H9 (cell line): ENCODE measurements at places on chromosomes 2 and 18.

DNA sequence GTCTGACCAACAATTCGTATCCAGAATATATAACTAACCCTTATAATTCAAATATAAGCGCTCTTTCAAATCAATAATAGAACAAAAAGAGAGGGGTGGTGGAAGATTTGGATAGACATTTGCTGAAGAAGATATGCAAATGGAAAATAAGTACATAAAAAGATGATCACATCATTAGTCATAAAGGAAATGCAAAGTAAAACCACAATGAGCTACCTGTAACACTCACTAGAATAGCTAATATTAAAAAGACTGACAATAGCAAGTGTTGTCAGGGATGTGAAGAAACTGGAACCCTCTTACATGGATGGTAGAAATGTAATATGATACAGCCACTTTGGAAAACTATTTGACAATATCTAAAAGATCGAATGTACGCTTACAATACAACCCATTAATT, 84.9 kb upstream of the MRPS9 start:
- no peak for DNase-seq

GRCh38 chr2:151165105-151165684, 96.5 kb downstream of the RBM43 start:
- no peak for DNase-seq

DNA sequence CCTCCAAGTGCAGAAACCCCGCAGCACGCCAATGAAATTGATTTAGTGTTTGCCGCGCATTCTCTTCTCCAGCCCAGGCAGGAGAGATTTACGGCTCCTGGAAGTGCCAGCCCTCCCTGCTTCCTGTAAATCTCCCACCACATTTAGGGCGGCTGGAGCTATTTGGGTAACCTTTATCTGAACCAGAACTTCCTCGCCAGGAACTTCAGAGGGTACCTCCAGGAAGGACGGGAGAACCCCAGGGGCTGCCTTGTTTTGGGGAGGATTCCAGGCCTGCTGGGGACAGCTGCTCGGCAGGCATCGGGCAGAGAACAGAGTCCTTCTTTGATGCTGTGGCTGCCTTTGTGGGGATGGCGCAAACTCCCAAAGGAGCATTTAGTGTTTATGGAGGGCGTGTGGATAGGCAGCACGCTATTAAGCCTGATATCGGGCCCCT, 122.0 kb upstream of the MYCN start:
- DNase-seq: no peak

DNA sequence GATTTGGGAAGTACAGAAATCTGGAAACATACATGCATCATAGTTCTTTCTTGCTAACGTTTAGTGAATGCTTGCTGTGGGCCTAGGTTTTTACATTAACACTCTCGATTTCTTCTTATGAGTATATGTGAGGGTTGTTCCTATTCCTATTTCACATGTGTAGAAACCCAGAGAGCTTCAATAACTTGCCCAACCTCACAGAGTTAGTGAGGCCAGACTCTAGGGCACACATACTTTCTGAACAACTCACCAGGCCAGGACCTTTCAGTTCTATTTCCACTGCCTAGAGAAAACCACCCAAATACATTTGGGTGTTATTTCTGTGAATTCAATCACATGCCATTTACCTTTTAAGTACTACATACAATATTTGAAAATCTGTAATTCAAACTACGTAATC, 8.2 kb upstream of the KCTD1 start:
- no peak for DNase-seq

GRCh38 chr2:182767578-182767977, 51.5 kb downstream of the DNAJC10 start:
- peak; percentile 28 for DNase-seq

DNA sequence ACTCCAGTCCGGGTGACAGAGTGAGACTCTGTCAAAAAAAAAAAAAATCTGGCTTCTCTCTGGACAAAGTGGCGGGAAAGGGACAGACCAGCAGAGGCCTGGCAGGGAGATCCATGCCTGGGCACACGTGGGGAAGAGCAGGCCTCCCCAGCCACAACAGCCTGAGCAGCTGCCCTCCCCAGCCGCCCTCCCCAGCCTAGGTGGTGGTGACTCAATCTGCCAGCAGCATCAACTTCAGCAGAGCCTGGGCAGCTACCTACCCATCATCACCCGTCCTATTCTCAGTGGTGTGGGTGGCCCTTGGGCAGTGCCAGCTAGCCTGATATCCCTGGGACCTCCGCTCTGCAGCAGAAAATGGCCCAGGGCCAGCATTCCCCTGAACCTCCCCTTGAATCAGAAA, 612.4 kb downstream of the FBXO15 start:
- DNase-seq: no peak

GRCh38 chr2:191297033-191297432, 51.8 kb downstream of the MYO1B start:
- no peak for DNase-seq

DNA sequence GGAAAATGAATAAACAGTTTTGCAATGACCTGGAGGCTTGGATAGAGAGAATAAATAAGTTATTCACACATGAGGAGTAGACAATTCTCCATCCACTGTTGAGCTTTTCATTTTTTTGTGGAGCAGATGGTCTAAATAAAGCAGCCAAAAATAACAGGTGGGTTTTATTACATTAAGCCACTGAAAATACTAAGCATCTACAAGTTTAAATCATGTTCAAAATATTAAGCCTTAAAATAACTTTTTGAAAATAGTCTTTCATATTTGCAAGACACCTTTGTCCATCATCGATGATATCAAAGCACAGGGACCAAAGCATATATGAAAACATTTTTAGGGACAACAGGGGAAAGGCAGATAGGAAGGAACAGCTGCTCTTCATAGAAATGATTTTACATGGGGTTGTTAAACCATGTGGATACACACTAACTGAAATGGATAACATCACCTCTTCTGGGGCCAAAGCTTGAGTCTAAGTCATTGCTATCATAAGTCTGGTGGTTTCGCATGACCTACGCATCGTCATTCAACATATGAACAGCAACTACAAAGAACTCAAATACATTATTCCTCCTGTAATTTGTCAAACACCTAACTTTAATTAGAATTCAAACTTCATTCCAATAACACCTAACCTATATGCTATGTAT, 197.6 kb upstream of the CHST9 start:
- no peak for DNase-seq

- DNase-seq: no peak
Observed at GRCh38 chr18:26454192-26454591, 94.2 kb downstream of the KCTD1 start.

GRCh38 chr2:90207454-90208058, 1516.1 kb downstream of the RPIA start:
- no peak for DNase-seq

DNA sequence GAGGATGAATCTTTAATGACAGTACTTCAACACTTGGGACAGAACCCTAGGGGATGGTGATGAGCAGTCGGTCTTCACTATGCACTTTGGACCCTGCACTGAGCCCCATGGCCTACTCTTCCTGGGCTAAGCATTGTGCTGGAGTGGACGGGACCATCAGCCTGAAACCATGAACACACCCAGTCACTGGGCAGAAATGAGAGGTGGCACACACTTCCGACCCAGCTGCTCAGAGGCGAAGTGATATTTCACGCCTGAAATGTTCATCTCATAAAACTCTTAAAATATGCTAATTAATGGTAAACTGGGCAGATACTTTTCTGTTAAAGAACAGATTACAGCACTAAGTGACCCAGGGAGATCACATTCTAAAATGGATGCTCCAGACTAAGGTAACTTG, 150.3 kb upstream of the NDUFV2 start:
- no peak for DNase-seq

DNA sequence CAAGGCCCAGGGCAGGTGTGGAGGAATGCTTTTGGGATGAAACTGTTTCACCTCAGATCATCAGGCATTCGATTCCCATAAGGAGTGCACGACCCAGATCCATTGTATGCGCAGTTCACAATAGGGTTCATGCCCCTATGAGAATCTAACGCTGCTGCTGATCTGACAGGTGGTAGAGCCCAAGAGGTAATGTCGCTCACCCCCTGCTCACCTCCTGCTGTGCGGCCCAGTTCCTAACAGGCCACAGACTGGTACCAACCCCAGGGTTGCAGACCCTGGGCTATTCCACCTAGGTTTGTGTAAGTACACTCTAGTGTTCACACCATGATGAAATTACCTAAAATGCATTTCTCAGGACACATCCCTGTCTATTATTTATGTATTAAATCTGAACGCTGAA, 72.5 kb downstream of the COPS8 start:
- no peak for DNase-seq

DNA sequence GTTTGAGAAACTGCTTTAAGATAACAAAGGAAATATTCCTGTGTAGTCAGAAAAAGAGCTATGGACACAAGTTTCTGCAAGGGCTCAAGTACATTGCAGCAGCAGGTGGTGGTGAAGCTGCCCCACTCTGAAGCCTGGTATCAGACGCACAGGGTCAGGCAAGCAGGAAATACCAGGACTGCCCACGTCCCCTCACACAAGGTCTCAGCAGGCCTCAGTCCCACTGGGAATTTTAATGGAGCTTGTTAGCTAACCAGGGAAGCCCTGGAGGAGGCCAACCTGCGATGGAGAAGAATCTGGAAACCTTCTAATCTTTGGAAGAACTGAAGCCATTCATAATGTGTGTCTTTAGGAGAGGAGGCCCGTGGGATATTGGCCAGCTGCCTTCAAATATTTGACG, 168.3 kb downstream of the UXS1 start:
- no peak for DNase-seq

DNA sequence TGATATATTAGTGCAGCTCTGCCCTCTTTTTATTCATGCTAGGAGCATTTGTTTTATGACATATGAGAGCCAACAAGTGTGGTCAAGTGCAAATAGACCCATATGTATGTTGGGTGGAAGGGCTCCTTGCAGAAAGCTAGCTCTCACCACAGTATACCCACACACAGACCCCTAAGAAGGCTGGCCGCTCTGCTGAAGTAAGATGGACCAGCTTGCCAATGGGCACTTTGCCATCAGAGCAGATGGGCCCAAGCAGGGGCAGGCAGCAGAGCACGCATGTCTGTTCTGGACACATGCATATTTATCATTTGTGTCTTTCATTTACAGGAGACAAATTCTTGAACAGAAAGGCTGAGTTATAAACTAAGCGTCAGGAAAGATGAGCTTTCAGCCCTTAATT, 187.5 kb upstream of the DTNA start:
- no peak for DNase-seq

GRCh38 chr2:98399140-98399539, 45.5 kb upstream of the INPP4A start:
- no peak for DNase-seq

GRCh38 chr2:27078267-27079194, at the start of gene EMILIN1:
EMILIN1 (plus strand) TSS chr2:27078615; CDS start chr2:27079066, 451 bp downstream.
- DNase-seq: peak; percentile 49

DNA sequence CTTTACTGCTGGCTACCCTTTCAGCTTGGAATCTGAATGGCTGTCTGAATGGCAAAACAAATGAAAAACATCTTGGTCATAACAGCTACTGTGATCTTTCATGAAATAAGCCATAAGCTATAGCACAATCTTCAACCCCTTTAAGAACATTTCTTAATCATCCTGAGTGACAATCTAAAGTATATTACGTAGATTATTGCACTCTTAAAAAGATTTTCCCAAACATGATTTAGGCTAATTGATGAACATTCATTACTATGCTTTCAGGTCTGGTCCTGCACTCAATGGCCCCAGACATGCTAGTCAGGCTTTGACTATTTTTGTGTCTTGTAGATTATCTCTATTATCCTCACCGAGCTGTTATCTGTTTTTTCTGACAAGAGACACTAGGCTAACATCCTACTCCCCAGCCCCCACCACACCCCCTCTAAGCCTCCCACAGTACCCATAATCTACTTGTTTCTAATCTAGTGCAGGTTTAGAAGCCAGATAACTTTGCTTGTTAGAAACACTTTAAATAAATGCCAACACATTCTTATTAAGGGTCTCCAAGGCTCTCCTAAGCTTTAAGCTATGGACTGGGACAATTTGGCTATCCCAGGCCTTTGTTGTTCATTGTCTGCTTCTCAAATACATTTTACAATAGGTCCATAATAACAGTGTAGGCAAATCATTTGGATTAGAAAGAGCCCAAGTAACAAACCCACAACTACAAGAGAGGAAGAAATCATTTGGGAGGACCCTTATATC, 4.2 kb downstream of the SMAD2 start:
- no peak for DNase-seq

DNA sequence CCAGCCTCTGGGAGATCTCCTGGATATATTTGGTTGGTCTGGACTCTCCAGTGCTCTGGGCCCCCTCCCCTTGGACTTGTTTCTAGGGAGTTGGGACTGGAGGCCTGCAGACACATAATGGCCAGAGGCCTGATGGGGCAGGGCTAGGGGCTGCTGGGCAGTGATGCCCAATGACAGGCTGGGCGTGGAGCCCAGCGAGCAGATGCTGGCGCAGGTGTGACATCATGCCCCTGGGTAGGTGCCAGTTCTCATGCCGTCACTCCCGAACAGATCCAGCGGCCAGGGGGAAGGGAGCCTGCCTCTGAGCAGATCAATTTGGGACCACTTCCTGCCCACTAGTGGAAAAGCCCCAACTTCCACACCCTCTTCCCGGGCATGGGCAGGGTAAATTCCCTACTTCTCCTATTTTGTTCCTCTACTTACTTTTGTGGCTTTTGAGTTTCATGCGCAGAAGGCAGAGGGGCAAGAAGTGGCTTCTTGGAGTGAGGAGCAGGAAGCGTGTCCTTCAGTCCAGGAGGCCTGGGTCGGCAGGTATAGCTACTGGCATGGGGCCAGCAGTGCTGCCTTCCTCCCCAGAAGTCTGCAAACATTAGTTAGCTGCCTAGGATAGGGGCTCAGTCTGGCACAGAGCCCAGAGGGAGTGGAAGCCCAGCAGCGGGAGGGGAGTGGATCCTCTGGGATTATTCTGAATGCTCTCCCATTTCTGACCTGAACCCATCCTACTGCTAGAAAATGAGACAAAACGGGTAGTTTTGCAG, 6.1 kb downstream of the MPV17 start:
- DNase-seq: no peak
